ENCODE measurements at places on chromosomes 6 and 20. TPM values are rescaled to one million over a fixed set of nuclear protein-coding genes. Genes with fewer than 3 reads are reported as not detected.

GRCh38 chr6:28429781-28430180 lies 13.5 kb downstream of the ZSCAN23 start:
- H3K4me1 ChIP-seq: no peaks in the 10 kb centered on the region
- H3K27ac ChIP-seq: no peak overlapping the region
- H3K4me3 ChIP-seq: no peak overlapping the region
- no peaks in the 10 kb centered on the region for H3K27me3 ChIP-seq
- no peak for DNase-seq
- H3K36me3 ChIP-seq: peaks cover 23% of the 10 kb centered on the region

DNA sequence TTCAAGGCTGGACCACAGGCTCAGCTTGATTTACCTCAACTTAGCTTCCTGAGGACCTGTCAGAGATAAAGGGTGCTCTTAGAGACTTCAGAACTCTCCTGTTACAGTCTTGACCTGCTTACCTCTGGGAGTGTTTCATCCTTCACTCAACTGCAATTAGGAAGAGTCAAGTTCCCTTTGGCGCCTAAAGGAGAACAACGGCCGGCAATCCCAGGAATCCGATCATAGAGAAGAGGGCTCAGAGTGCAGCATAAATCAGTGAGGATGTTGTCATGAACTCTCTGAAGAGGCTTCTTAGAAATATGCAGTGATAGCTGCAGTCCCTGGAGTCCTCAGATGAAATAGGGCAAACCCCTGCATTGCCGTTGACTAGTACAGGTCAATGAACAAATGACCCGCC lies 36.4 kb downstream of the LYRM2 start:
- no peak for DNase-seq
- no peaks in the 10 kb centered on the region for H3K27me3 ChIP-seq
- no peak overlapping the region for H3K4me3 ChIP-seq
- no peaks in the 10 kb centered on the region for H3K36me3 ChIP-seq
- H3K4me1 ChIP-seq: no peaks in the 10 kb centered on the region
- no peak overlapping the region for H3K27ac ChIP-seq

DNA sequence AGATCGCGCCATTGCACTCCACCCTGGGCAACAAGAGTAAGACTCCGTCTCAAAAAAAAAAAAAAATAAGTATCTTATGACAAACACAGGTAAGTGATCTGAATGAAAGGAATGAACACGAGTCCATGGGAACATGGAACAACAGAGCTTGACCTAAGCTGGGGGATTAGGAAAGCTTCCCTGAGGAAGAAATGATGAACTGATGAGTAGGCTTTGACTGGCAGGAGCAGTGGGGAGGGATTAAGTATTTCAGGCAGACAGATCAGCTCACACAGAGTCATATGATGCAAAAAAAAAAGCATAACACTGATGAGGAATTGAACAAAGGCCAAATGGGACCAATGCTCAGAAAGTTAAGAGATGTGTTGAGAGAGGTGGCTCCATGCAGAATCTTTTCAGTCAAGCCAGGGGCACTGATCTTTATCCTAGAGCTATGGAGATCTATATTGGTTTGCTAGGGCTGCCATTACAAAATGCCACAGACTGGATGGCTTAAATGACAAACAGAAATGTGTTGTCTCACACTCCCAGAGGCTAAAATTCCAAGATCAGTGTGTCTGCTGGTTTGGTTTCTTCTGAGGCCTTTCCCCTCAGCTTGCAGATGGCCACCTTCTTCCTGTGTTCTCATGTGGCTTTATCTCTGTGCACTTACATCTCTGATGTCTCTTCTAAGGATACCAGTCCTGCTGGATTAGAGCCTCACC lies 85.6 kb downstream of the ANKRD6 start:
- H3K36me3 ChIP-seq: no peaks in the 10 kb centered on the region
- peaks cover 4% of the 10 kb centered on the region for H3K4me1 ChIP-seq
- H3K4me3 ChIP-seq: no peak overlapping the region
- H3K27me3 ChIP-seq: no peaks in the 10 kb centered on the region

DNA sequence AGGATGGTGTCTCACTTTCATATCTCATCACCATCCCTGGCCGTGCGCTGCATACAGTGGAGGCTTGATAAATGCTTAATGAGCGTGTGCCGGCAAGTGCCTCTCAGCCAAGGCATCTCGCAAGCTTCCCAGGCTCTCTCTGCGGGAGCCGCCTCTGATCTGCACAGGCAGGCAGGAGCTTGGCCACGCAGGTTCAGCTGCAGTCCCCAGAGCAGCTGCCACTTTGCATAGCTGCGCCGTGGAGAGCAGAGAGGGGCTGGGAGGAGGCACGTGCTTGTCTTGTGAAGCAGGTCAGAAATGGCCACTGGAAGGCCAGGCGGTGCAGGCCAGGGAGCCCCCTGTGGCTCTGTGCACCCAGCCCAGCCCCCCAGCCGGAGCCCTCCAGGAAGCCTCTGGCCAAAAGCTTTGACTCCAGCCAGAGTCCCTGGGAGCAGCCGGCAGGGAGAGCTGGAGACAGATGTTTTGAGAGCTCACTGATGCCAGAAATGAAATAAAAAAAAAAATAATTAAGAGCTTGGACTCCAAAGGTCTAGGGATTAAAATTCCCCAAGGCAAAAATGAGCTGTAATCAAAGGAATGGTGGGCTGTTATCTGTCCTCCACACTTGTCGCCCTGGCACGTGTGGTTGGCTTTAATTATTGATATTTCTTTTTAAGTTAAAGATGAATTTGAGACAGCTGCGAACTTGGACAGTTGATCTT lies 377.0 kb downstream of the CDH4 start:
- no peaks in the 10 kb centered on the region for H3K36me3 ChIP-seq
- H3K4me3 ChIP-seq: no peak overlapping the region
- H3K4me1 ChIP-seq: peaks cover 4% of the 10 kb centered on the region
- H3K27ac ChIP-seq: no peak overlapping the region

DNA sequence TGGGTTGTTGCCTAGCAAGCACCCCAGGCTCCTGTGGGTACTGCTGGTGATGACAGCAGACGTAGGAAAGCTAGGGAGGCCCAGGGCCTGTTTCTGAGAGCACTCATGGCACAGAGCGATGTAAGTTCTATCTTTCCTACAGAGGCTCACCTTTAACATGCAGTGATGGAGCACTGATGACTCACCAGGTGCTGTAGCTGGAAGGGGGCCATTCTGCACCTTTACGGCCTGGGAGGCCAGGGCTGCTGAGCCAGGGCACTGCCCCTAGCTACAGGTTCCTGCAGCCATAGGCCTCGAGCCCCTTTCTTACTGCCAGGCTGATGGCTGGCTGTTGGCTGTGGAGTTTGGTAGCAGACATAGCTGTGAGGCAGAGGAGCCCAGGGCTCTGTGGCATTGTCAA lies 31.1 kb upstream of the GPR6 start:
- H3K27me3 ChIP-seq: peaks cover 28% of the 10 kb centered on the region
- H3K27ac ChIP-seq: no peak overlapping the region
- DNase-seq: no peak
- no peaks in the 10 kb centered on the region for H3K4me1 ChIP-seq
- H3K4me3 ChIP-seq: no peak overlapping the region

DNA sequence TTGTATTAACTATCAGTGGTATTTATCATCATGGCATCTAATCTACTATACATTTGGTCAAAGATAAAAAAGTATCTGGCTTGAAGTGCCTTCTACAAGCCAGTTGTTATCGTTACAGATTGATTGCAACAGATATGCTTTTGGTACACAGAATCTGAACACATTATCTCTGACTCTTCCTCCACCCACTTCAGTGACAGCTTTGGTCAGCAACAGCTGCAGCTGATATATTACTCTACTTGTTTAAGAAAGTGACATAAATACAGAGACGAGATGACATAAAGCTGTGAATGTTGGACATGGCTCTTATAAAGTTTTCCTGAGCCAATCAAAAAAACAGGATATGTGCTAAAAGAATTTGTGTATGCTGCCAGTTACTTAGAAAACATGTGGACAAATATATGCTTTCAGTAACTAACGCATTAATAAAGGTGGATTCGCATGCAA lies 77.6 kb downstream of the HIVEP2 start:
- no peak for DNase-seq
- no peaks in the 10 kb centered on the region for H3K36me3 ChIP-seq
- peaks cover 8% of the 10 kb centered on the region for H3K4me1 ChIP-seq
- H3K4me3 ChIP-seq: no peak overlapping the region
- H3K27me3 ChIP-seq: no peaks in the 10 kb centered on the region

GRCh38 chr20:7667194-7667593 lies 273.1 kb downstream of the HAO1 start:
- H3K36me3 ChIP-seq: no peaks in the 10 kb centered on the region
- H3K4me3 ChIP-seq: no peak overlapping the region
- no peaks in the 10 kb centered on the region for H3K4me1 ChIP-seq
- DNase-seq: no peak
- H3K27me3 ChIP-seq: peaks cover 4% of the 10 kb centered on the region

DNA sequence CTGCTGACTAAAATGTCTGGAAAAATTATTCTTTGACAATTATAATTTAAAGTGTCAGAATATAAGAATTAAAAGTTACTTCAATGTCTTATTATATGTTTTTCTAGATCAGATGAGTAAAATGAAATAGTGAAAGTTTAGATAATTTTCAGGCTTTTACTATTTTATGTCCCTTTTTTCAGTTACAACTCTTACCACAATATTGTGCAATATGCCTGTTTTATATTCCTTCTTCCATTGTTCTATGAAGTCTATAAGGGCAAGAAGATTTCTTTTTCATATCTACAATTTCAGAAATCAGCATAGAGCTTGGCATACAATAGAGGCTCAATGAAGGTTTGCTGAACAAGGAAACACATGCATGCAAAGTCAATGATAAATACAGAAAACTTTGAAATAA lies 401.2 kb upstream of the HTR1E start:
- H3K27ac ChIP-seq: no peak overlapping the region
- H3K4me1 ChIP-seq: no peaks in the 10 kb centered on the region
- DNase-seq: no peak
- peaks cover 13% of the 10 kb centered on the region for H3K27me3 ChIP-seq
- H3K36me3 ChIP-seq: no peaks in the 10 kb centered on the region
- no peak overlapping the region for H3K4me3 ChIP-seq

GRCh38 chr6:106125925-106126435 lies 39.8 kb downstream of the PRDM1 start:
- H3K4me1 ChIP-seq: peaks cover 5% of the 10 kb centered on the region
- no peak overlapping the region for H3K4me3 ChIP-seq
- no peak overlapping the region for H3K27ac ChIP-seq
- H3K27me3 ChIP-seq: no peaks in the 10 kb centered on the region

DNA sequence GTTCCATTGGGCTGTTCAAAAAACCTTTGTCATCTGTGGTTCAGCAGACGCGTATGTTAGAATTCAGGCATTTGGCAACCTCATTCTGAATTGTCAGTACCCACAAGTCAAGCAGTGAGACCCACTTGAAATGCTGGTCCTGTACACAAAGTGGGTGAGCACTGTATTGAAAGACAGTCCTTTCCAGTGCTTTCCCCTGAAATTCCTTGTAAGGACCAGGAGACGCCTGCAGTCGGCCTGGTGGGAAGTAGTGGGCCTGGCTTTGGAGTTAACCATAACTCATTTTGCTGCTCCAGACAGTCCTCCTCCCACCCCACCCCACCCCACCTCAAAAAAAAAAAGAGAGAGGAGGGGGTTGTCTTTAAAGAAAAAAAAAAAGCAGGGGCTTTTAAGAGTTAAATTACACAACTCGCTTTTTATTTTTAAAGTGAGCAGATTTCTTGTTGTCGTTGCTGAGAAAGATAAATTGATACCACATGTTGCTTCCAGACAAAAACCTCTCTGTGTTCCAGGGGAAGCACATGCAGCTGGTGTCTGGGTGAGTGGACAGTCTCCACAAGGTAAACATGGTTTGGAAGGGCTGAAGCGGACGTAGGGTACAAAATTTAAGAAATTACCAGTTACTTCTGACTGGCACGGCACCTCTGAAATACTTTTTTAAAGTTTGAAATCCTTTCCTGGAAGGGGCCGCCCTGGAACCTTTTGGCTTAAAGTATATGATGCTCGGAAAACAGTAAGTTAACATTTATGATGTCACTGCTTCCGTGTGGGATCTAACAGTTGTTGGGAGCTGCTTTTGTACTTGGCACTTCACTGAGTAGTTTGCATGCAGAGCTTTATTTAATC lies 95.3 kb downstream of the FOXO3 start:
- no peaks in the 10 kb centered on the region for H3K27me3 ChIP-seq
- H3K4me1 ChIP-seq: peaks cover 54% of the 10 kb centered on the region
- H3K4me3 ChIP-seq: peak overlapping the region; percentile 62
- peak overlapping the region; percentile 10 for H3K27ac ChIP-seq
- DNase-seq: no peak

- H3K27ac ChIP-seq: no peak overlapping the region
- no peaks in the 10 kb centered on the region for H3K36me3 ChIP-seq
- no peak overlapping the region for H3K4me3 ChIP-seq
- DNase-seq: no peak
- peaks cover 3% of the 10 kb centered on the region for H3K27me3 ChIP-seq
Observed at GRCh38 chr20:37452236-37452635, 68.8 kb upstream of the NNAT start.

COL19A1 gene
- not detected for total RNA-seq

HFE gene
- 2.4 TPM for total RNA-seq

HEY2 gene
- 10.8 TPM for total RNA-seq

All from neural crest cell (in vitro differentiated cells).